ENCODE measurements at places on chromosomes 7 and 10.

- no peak for DNase-seq
These were observed 259.2 kb downstream of the TNS3 start for GRCh38 chr7:47322731-47323130.

DNA sequence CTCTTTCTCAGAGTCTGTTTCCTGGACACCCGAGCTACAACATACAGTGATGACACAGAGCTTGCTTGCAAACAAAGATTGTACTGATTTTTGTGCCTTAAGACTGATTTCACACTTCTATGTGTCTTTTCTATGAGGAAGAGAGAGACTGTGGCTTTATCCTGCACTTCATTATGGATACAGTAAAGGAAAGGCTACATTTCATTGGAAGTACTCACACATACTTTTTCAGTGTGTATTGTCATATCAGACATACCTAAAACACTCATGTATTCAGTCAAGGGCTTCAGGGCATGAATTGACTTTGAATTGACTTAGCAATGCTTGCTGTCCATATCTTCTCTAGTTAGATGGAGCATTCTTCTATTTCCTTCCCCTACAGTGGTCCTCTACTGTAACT is 135.5 kb upstream of the IMMP2L start:
- no peak for DNase-seq

DNA sequence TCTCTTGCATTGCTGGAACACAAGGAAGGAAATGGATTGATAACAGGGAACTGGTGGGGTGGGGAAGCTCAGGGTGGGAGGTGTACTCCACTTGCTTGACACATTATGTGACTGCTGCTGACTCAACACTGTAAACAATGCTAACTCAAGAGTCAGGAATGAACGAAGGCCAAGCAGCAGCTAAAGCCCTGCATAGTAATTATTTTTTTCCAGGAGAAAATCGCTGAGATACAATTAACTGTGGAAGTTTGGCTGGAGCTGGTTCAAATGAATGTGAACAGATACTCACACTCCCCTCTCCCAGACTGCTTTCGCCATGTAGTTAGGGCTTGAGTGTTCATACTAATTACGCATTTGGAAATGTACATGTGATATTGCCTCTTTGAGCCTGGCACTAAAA is 170.9 kb upstream of the AOAH start:
- DNase-seq: peak; percentile 63

GRCh38 chr7:47473499-47474210 is 108.3 kb downstream of the TNS3 start:
- DNase-seq: no peak

DNA sequence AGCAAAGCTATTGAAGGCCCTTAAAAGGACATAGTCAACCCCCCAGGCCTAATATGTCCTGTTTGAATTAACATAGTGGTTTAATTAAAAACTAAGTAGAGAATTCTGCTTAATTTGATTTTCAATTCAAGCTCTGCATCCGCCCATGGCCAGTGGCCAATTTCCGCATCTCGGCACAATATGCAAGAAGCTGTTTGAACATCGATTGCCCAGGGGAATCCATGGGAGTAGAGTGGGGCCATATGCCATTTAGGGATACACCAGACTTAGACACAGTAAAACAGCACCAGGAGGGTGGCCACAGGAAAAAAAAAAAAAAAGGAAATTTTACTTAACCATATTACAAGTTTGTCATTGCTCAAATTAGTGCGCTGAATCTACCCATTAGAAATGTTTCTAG is 100.4 kb downstream of the LMBR1 start:
- no peak for DNase-seq

DNA sequence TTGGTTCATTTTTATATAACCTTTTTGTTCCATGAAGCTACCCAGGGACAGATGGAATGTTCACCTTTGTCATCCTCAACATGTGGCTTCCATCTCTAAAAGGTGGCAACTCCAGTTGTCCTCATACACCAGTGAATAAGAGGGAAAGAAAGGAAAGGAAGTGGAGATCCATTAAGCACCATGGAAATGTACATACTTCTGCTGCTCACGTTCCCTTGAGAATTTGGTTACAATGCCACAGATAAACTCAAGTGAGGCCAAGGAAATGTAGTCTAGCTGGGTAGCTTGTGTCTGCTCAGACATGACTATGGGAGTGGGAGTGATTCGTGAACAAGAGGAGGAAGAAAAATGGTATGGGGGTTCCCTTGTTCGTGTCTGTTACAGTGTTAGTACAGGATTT is 237.1 kb upstream of the FAM3C start:
- DNase-seq: no peak

- no peak for DNase-seq
These were observed 30.4 kb downstream of the XPNPEP1 start for GRCh38 chr10:109892931-109893330.

- no peak for DNase-seq
These were observed 690.6 kb downstream of the AUTS2 start for GRCh38 chr7:70288781-70289456.

DNA sequence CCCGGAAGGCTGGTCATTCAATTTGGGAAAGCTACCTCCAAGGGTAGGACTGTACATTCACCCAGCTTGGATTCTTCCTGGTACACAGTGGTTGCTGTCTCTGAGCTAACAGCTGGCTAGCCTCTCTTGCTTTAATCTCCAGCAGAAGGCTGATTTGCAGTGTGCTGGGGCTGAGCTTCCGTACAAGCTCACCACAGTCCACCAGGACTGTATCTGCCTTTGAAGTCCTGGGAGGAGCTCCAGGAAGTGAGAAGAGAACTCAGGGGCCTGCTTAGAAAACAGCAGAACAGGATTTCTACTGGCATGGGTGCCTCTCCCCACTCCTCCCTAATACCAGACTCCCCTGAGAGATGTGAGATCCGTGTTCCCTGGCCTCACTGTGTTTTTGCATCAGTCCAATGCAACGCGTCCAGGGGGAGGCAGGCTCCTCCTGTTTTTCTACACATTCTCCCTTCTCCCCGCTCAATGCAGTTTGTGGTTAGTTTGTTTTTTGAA is 6.6 kb downstream of the AFAP1L2 start:
- no peak for DNase-seq

GRCh38 chr10:3442451-3442990 is 269.9 kb upstream of the PITRM1 start:
- no peak for DNase-seq

DNA sequence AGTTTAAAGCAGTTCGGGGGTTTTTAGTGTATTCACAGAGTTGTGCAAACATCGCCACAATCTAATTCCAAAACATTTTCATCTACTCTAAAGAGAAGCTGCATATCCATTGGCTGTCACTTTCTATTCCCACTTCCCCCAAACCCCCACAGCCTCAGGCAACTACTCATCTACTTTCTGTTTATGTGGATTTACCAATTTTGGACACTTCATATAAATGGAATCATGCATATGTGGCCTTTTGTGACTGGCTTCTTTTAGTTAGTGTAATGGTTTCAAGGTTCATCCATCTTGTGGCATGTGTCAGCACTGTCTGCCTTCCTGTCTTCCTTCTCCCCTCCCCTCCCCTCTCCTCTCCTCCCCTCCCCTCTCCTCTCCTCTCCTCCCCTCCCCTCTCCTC is 78.5 kb upstream of the FZD1 start:
- DNase-seq: no peak

GRCh38 chr7:49718760-49719159 is 54.7 kb upstream of the VWC2 start:
- DNase-seq: no peak

- no peak for DNase-seq
These were observed 99.9 kb downstream of the CUBN start for GRCh38 chr10:17029581-17030271.

DNA sequence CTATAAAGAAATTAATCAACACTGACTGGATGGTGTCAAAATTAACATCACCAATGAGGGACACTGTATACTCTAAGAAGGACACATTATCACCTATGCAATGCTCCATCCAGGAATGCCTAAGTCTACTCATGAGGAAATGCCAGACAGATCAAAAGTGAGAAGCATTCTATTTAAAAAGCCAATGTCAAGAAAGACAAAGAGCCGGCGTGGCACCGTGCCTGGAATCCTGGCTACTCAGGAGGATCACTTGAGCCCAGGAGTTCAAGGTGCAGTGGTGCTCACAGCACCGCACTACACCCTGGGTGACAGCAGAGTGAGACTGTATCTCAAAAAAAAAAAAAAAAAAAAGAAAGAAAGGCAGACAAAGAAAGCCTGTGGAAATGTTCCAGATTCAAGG is 45.5 kb upstream of the ANAPC16 start:
- no peak for DNase-seq

- no peak for DNase-seq
These were observed 14.1 kb downstream of the NUP205 start for GRCh38 chr7:135571834-135572233.

DNA sequence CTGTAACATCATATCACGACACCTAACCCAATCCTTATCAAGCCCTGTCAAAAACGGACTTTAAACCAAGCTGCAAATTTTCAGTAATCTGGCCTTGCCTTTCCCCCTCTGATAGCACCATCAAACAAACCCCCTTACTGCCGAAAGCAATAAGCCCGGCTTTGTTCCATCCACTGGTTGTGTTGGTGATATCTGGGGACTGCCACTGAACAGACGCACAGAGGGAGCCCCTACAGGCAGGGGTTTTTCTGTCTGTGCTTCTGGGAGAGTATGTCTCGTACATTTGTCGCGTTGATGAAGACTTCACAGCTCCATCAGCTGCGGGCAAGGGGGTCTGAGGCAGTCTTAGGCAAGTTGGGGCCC is 550 bp upstream of the PLAU start:
- DNase-seq: no peak

DNA sequence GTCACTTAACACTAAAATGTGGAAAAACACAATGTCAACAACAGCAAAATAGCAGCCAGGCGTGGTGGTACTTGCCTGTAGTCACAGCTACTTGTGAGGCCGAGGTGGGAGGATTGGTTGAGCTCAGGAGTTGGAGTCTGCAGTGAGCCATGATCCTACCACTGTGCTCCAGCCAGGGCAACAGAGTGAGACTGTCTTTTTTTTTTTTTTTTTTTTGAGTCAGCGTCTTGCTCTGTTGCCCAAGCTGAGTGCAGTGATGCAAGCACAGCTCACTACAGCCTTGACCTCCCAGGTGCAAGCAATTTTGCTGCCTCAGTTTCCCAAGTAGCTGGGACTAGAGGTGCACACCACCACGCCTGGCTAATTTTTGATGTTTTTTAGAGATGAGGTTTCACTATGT is 6.1 kb downstream of the KCTD7 start:
- DNase-seq: no peak

GRCh38 chr10:93091960-93092359 is 18.3 kb downstream of the CYP26A1 start:
- no peak for DNase-seq

GRCh38 chr7:1430056-1430845 is 29.0 kb downstream of the MICALL2 start:
- DNase-seq: no peak

GRCh38 chr7:36636126-36636525 is 88.2 kb downstream of the AOAH start:
- peak; percentile 22 for DNase-seq

DNA sequence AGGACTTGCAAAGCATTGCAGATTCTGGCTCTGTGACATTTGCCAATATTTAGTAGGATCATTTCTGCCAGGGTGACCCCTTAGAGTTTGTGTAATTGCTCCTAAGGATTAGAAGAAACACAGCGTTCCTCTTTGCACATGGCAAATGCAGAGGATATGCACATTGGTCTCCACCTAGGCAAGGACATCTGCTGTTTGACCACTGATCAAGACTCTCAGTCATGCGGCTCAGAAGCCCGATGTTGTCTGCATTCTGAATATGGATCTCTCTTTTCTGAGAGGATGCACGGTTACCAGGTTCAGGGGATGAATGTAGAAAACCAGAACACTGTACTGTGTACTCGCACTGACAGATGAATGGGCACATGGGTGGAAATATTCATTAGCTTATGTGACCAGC is 180.6 kb upstream of the AGK start:
- no peak for DNase-seq

DNA sequence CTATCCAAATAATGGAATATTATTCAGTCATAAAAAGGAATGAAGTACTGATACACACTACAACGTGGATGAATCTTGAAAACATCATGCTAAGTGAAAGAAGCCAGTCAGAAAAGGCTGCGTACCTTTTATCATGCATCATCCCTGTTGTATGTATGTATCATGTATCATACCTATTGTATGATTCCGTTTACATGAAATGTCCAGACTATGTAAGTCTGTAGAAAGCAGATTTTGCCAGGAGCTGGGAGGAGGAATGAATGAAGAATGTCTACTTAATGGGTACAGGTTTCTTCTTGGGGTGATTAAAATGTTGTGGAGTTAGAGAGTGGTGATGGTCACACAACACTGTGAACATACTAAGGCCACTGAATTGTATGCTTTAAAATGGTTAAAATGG is 135.9 kb upstream of the KLF14 start:
- DNase-seq: no peak

DNA sequence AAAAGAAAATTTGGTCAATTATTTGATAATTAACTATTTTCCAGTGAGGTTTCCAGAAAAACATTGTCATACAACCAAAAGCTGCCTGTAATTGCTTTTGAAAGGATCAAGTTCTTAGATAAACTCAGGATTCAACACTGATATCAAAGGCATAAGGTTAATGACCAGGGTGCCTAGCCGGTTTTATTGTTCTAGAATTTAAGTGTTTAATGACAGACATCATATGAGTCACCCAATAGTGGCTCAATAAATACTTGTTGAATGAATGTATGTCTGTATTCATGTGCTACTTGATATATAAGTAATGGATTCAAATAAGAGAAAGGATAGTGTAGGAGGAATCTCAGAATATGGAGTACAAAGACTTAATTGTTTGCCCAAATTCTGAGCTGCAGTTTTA is 196.1 kb upstream of the LRGUK start:
- no peak for DNase-seq

GRCh38 chr10:101304316-101304715 is 49.6 kb upstream of the BTRC start:
- DNase-seq: no peak

GRCh38 chr10:5940807-5941218 is 36.5 kb downstream of the IL15RA start:
- no peak for DNase-seq

DNA sequence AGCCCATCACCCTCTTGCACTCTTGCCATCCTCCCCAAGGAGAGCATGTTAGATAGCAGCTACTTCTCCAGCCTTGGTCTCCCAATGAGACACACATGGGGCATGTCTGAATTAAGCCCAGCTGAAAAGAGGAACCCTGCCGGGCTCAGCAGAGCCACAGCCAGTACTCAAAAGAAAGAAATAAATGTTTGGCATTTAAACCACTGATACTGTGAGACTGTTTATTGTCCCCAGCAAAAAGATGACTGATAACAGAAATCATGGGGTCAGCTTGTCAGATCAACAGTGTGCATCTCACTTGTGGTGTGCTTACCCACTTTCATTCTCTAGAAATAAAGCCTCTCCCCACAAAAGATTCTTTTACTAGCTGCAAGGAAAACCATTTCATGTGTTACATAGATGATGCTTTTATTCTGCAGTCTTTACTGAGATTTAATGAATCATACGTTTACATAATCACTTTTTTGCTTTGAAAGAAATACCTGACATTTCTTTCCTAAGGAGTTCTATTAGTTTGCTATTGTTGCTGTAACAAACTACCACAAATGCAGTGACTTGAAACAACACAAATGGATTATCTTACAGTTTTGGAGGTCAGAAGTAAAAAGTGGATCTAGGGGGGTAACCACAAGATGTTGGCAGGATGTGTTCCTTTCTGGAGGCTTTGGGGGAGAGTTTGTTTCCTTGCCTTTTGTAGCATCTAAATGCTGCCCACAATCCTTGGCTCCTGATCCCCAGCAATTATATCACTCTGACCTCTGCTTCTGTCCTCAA is 20.9 kb downstream of the ANKRD7 start:
- no peak for DNase-seq

Data from NCI-H446 treated with DMSO at 0.1 percent for 48 hours (cell line).